Midbrain (tissue), 1 donor: ENCODE measurements at places on chromosomes 2 and 18.

DNA sequence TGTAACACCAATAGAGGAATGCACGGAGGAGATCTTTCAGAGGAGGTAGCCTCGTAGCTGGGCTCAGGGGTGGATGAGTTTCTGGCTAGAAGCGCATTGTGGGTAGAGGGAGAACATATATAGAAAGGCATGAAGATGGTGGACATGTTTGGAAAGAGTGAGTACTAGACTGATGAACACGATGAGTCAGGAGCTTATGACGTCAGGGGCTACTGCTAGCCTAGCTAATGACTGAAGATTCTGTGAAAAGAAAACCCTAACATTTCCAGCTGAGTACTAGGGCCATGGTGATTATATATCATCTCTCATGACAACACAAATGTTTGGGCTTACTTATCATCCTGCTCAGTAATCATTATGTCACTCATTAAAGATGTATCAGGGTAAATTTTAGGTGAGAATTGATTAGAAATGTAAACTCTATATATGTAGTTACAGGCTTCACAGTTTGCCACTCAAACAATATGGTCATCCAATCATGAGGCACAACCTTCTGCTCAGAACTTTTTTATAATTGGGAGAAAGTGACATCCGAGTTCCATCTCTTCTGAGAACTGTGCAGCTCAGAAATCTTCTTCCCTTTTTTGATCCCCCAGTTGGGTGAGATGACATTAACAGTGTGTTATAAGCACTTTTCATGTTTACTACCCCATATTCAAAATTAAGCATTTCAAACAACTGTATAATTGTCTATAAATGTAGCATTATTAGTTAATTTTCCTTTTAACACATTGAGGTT, 22.2 kb upstream of the IL1RN start:
- no peak for DNase-seq

GRCh38 chr2:46298522-46299353, 1.5 kb downstream of the EPAS1 start:
- peak; percentile 27 for DNase-seq

GRCh38 chr2:78614726-78615125, 410.8 kb upstream of the REG3G start:
- no peak for DNase-seq

DNA sequence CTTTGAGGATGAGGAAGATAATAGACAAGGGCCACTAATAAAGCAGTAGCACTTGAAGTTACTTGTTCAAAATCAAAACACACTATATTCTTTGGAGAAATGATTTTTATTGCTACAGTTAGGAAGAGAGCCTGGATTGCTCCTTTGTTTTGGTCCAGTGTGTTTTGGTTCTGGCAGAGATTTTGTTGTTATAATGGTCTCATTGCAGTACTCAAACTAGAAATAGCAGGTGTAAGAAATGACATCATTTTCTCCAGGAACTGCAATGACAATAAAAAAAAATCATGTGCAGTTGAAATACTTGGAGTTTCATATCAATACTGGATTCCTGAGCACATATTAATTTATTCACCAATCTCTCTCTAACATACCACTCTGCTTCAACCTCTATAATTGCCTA, 490.3 kb downstream of the CCDC85A start:
- DNase-seq = no peak

- DNase-seq = no peak
Measured at GRCh38 chr2:220811115-220811514, 761.0 kb downstream of the EPHA4 start.

- DNase-seq = no peak
Measured at GRCh38 chr2:3311601-3312000, 66.0 kb downstream of the EIPR1 start.

- no peak for DNase-seq
Measured at GRCh38 chr2:13651684-13652131, 935.0 kb downstream of the TRIB2 start.

- DNase-seq = no peak
Measured at GRCh38 chr2:111689174-111689573, 194.8 kb downstream of the ANAPC1 start.

- DNase-seq = no peak
Measured at GRCh38 chr2:225378984-225379383, 20.5 kb upstream of the NYAP2 start.

- no peak for DNase-seq
Measured at GRCh38 chr2:23566241-23567142, 181.5 kb downstream of the KLHL29 start.

DNA sequence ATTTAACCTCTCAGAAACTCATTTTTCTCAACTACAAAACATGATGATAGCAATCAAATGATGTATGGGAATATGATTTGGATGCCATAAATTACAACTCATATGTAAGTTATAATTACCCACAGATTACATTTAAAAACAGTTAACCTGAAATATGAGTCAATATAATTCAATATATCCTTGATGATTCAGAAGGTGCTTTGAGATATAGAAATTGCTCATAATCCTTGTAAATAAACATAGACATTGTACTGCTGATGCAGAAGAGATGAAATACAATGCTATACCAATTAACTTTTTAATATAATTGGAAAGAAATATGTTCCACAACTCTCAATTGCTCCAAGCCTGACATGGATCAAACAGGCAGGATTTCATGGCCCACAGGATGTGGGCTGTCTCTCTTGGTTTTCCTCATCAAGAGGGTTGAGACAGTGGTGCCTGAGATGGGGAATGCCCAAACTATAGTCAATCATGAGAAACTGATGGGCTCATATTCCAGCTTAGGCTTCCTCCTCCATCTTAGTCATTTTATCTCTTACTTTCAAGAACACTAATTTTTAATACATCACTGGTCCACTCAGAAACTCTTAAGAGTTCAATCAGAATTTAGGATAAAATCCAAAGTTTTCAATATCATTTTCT, 49.4 kb downstream of the NCKAP5 start:
- DNase-seq = no peak

DNA sequence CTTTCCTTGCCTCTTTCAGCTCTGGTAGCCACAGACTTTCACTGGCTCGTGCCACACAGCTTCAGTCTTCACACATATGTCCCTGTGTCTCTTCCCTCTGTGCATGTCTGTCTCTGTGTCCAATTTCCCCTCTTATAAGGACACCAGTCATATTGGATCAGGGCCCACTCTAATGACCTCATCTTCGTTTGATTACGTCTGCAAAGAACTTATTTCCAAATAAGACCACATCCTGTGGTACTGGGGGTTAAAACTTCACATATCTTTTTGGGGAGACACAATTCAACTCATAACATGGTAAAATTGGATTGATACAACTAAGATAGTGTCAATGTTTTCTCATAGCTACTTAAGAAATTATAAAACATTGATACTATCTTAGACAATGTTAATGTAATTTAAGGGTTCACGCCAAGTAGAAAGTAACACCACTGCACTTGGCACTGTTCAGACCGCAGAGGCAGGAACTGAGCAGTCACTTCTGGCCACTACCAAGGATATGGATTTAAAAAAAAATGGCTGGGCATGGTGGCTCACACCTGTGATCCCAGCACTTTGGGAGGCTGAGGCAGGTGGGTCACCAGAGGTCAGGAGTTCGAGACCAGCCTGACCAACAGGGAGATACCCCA, 119.6 kb upstream of the EPAS1 start:
- no peak for DNase-seq

DNA sequence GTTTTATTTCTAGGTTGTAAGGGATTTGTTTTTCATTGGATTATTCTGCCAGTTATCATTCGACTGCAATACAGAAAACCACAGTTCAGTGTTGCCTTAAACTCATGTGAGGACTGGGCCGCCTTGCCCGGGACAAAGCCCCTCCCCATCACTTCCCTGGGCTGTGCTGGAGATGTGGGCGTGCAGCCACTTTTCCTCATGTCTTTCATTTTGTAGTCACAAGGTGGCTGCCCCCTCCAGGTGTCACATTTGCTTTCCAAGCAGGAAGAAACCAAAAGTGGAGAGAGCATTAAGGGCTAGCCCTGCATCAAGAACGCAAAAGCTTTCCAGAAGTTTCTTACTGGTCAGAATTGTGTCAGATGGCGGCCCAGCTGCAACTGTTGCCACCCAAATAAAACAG, 492.5 kb upstream of the ID2 start:
- DNase-seq = no peak

- DNase-seq = no peak
Measured at GRCh38 chr2:199484927-199485326, 27.2 kb upstream of the SATB2 start.

GRCh38 chr2:25258847-25259736, 82.6 kb downstream of the DNMT3A start:
- no peak for DNase-seq

GRCh38 chr2:9690716-9691498, 60.1 kb upstream of the YWHAQ start:
- DNase-seq = no peak

DNA sequence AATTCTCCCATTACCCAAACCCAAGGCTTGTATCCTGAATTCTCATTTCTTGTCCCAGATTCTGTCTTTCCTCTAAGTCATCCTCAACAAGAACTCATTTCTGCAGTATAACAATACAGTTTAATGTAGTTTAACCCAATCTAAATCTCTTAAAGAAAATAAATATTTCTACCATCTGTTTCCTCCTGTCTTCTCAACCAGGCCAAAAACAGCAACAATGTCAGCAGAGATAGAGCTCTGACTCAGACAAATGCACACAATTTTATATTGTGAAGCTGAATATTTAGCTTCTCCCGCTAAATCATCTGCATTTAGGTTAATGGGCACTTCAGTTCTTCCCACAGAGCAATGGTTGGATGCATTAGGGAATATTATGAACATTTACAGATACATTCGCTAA, 35.7 kb upstream of the KYNU start:
- no peak for DNase-seq

- no peak for DNase-seq
Measured at GRCh38 chr2:48940606-48941005, 185.1 kb upstream of the LHCGR start.

DNA sequence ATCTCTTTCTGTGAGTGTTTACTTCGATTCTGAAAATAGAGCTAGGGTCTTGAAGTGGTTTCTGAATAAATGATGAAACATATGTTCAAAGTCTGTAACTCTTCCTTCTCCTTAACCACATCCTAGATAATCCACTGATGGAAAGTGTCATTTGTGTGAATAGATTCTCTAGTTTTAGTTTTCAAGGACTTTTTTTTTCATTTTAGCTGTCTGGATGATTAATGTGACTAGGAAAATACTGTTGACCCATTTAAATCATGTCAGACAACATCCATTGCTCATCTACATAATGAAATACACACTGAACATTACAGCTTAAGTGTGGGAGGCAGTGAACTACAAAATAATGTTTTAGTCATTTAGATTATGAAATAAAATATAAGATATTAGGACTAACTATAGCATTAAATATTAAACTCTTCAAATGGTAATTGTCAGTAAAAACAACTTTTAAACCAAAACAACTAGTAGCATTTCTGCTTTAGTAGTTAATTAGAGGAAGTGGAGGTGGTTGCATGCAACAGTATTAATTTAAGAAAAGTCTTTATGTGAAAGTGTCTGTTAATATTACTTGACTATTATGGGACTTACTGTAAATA, 39.1 kb upstream of the DLX1 start:
- DNase-seq = no peak

DNA sequence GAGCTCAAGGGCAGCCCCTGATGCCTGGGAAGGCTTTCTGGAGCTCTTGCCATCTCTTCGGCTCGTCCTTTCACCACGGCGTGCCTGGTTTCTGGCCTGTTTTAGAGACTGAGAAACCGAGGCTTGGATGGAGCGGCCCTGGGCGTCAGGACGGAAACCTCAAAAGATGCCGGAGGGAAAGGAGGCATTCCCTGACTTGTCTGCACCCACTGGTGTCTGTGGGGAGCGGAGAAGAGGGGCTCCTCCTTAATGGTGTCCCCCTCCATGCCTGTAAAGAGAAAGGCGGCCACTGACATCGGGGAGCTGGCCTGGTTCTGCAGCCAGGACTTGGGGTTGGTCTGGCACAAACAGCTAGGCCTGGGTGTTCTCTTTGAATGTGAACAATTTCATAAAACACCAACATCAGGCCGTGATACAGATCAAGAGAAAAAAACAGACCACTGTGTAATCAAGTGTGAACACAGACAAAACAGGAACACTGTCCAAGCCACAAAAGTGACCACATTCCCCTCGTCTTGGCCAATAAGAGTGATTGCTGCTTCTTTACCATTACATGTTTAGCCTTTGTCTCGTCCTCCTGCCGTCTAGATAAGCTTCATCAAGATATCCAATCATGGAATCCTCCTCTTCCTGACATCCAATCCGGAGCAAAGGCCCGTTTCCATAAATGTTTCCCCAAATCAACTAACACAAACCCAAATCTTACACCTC, 633 bp upstream of the ILKAP start:
- no peak for DNase-seq

- DNase-seq = no peak
Measured at GRCh38 chr18:6960656-6961055, 156.9 kb downstream of the LAMA1 start.

DNA sequence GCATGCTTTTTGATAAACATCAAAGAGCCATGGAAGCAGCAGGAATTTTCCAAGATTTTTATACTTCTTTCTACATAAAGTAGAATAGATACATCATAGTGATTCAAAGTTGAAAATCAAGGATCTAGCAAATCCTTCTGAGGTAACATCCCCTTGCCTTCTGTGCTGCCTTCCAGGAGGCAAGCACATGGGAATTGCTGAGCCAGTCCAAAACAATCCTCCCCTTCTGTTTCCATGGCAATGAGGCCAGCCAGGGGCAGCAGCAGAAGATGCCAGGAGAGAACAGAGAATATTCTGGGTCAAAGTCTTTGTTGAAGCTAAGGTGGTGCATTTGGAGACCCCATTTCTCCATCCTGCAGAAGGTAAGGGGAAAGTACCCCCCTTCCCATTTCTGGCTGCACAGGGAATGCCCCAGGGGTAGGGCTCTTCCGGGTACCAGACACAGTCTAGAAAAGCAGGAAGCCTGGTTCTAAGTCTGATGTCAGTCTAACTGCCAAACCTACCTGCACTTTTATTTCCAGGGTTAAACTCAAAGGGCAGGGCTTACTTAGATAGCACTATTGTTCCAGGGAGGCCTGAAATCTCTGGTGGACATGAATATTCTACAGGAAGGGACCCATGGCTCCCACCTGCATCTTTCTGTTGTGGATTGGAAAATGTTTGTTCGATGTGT, 22.1 kb downstream of the CENPA start:
- DNase-seq = peak; percentile 17

DNA sequence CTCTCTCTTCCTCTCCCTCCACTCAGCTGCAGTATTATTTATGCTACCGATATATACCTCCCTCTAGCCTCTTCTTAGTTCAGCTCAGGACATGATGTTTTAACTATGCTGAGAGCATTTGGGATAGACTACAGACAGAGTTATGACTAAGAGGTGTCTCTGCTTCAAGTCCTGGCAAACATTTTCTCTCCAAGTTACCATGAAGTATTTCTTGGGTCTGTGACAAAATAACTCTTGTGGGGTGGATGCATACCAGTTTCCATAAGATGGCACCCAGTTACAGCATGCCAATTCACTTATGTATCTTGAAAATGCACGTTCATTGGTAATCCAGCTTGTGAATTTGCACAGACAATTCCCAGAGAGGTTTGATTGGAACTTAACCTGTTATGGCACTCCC, 737.6 kb downstream of the SLC4A3 start:
- DNase-seq = no peak

- no peak for DNase-seq
Measured at GRCh38 chr2:36769106-36769505, 72.6 kb downstream of the VIT start.

GRCh38 chr2:217525076-217525475, 477.7 kb downstream of the TNS1 start:
- DNase-seq = no peak
